ENCODE measurements at places on chromosomes 1 and 21.

- DNase-seq, result no peak
Observed at GRCh38 chr1:200729863-200730262, 8.8 kb upstream of the CAMSAP2 start.

DNA sequence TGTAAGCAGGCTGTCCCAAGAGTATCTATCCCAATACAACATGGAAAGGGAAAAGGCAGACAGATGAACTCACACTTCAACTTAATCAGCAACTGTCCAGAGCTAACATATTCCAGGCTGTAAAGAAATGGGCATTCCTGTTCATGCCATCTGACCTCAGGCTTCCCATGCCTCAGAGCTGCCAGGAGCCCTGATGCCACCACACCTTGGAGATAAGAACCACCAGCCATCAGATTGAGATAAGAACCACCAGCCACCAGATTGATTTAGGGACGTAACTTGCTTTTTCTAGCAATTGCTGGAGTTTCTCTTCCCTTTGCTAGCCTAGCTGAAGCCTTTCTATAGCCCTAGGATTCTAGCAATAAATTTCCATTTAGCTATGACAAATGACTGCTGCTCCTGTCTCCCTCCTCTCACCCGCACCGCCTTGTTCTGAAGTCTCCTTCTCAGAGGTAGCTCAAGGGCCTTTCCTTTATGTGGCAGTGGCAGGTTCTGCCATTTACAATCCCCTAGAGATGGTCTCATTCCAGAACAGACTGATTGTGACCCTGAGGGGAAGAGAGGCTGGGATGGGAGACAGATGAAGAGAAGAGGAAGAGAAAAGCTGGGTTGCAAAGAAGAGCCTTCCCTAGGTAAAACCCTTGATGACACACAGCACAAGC is 88.0 kb upstream of the CTTNBP2NL start:
- no peak for DNase-seq

- no peak for DNase-seq
Observed at GRCh38 chr1:215833941-215834729, 267.0 kb downstream of the KCTD3 start.

DNA sequence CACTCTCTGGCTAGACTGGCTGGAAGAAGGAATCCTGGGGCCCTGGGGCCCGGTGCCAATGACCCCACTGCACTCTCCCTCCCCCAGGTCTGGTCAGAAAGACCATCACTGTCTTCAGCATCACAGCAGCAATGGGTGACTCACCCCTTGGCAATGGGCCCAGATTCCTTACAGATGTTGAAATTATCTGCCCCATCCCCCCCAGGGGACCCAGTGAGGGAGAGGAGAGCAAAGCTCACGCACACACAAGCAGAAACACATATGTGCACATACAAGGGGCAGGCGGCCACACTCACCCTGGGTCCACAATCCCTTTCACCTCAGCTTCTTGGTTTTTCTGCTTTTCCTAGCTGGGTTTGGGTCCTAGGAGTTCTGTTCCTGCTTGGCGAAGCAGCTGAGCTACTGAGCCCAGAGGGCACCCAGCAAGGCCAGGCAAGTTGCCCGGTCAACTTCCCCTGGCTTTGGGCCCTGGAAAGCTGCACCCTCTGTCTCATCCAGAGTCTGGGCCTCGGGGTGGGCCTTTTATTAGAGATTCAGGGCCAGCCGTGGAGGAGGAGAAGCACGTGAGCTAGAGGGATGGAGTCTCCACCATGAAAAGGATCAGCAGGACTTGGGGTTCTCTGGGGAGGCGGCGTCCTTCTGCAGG is 2.6 kb downstream of the COL16A1 start:
- no peak for DNase-seq

- DNase-seq, result no peak
Observed at GRCh38 chr1:218990019-218990418, 183.7 kb upstream of the LYPLAL1 start.

- DNase-seq, result no peak
Observed at GRCh38 chr1:172277275-172277674, 143.2 kb upstream of the C1orf105 start.

DNA sequence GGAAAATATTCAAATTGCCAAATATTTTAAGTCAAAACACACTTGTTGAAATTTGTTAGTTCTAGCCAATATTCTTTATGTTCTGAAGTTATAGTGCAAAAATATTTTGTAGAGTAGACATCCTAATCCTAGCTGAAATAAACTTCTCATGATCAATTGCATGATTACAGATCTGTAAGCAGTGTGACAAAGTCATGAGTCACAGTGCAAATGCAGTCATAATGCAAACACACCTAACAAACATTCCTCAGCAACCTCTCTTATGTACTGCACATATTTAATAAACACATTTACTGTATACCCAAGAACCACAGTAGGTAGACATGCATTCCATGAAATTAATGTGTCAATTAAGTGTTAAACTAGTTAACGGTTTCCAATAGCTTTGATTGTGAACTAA is 1857.4 kb downstream of the NCAM2 start:
- no peak for DNase-seq

DNA sequence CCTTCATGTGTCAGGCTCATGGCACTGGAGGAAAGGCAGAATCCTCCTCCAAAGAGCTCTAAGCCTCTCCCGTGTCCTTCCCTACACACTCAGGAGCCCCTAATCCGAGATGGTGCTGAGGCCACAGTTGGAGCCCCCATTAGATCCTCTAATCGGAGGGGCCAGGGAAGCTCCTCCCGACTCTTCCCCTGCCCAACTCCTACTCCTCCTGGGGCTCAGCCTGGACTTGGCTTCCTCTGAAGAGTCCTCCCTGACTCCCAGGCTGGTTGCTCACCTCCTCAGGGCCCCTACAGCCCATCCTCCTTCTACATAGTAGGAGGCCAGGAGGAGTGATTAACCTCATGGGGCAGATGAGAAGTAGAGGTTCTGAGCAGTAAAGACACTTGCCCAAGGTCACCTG is 21.3 kb upstream of the CDCP2 start:
- no peak for DNase-seq

GRCh38 chr1:206683313-206683712 is 1.4 kb upstream of the MAPKAPK2 start:
- DNase-seq, result no peak

DNA sequence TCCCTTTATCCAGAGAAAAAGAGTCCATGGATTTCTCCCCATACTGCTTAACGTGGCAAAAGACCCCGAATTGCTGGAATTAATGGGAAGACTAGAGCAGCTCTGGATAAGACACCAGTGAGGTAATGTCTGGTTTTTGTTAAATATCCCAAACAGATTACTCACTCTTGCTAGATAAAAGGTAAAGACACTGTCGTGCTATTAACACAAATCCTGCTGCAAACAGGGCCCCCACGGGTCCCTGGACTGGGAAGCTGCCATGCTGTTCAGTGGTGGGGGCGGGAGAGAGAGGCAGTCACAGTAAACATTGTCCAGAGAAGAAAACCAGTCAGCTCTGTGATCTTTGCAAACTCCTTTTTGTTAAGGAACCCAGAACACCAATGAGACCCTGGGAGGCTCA is 15.2 kb upstream of the SRP9 start:
- DNase-seq, result no peak

DNA sequence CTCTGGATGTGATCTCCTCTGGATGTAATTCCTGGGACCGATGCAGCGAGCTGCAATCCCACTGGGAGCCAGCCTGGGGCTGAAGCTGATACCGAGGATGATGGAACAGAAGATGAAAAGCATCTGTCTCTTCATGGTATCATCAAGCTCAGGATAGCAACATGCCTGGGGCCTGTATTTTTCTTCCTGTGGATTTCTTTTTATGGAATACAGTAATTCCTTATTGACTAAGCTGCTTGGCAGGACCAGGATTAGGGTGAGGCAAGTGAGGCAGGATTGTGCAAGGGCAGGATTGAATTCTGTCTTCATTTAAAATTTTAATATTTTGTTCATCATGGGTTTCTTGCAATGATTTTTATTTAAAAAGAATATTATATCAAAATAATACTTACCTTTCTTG is 86.6 kb downstream of the SLC25A24 start:
- no peak for DNase-seq

- no peak for DNase-seq
Observed at GRCh38 chr1:39021426-39021825, 4.7 kb upstream of the NDUFS5 start.

GRCh38 chr1:64471218-64472039 is 1.5 kb downstream of the CACHD1 start:
- DNase-seq, result no peak
